ENCODE measurements at places on chromosomes 13 and 19.

GRCh38 chr13:39249982-39250381, 211.7 kb downstream of the NHLRC3 start:
- no peak for DNase-seq

GRCh38 chr13:24983094-24983493, 112.8 kb upstream of the PABPC3 start:
- DNase-seq: no peak

GRCh38 chr19:16369664-16370576, 45.3 kb downstream of the KLF2 start:
- no peak for DNase-seq

DNA sequence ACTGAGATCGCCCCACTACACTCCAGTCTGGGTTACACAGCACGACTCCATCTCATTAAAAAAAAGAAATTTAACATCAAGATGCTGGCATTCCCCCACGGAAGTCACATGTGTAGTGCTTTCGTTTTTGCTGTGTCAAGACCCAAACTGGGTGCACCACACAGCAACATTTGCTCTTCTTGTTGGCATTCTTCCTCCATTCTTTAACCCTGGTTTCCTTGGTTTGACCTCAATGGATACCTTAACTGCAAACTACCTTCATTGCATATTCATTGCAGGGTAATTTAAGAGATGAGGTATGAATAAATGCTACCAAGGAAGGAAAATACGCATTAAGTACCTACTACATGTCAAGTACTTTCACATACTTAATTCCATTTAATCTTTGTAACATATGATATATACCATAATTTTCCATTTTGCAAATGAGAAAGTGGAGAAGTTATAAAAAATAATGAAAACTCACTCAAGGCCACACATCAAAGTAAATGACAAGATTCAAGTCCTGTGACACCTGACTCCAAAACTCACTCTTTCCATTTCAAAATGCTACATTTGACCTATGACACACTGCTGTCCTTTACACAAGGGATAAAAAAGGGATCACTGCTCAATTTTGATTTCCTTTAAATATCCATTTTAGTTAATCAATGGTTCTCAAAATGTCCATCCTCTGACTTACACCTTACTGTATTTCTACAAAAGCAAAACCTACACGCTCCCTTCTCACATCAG, 59.2 kb downstream of the STK24 start:
- no peak for DNase-seq

- DNase-seq: no peak
Measured at GRCh38 chr13:111640006-111640405, 319.6 kb downstream of the TEX29 start.

DNA sequence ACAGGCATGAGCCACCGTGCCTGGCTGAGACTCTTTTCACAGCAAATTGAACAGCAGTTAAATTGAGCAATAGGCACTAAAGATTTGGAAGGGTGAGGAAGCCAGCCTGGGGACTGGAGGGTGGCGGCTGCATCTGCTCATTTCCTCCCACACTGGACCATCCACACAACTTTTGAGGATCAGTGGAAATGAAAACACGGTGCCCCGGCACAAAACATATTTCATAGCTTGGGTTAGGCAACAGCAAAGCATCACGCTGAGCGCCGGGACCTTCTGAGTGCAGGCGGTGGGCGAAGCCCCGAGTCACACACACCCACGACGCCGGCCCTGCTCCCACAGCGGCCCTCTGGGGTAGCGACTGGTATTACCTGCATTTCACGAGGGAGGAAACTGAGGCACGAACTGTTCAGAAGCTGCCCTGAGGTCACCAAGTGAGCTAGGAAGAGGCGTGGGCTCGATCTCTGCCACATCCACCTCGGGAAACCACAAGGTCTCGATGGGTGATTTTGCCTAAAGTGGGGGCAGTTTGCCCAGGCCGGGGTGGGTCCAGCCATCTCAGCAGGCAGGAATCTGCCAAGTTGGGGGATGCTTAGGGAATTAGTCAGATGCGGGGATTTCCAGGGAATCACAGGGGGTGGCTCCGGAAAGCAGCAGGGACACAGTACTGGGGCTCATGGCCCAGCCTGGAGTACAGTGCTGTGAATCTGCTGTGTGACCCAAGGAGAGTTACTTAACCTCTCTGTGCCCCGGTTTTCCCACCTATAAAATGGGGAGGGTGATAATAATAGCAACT, 3.5 kb upstream of the SBNO2 start:
- DNase-seq: peak; percentile 94

GRCh38 chr19:32798201-32798600, 71.4 kb downstream of the SLC7A9 start:
- no peak for DNase-seq

DNA sequence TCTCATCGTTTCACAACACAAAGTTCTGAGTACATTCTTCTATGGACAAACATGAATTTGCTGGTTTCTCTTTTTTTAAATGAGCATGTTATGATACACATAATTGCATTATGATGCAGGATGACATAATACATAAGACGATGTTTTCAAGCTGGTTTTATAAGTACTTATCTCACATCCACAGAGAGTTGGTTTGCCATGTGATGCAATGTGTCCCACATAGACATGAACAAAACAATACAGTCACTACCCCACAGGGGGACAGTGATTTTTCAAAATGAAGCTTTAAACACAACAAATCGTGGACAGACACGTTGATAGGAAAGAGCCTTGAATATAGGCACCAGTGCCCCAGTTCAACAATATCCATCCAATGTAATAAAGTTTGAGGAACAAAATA, 447.1 kb downstream of the KLF12 start:
- DNase-seq: no peak

DNA sequence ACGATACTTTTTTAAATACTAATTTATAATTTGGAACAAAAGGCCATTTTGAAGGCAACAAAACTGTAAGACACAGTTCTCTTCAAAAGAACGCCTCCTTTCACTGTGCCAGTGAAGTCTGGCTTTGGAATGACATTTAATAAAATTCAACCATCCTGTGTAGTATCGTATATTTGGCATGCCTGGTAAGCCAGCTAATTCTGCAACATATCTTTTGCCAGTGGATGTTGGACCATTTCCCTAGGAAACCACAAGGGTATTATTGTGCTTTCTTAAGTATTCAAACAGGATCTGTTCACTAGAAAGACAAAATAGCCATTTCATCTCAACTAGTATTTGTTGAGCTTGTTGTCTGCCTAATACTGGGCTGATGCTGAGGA, 111.6 kb downstream of the RGCC start:
- DNase-seq: no peak

- no peak for DNase-seq
Measured at GRCh38 chr13:86882835-86883234, 788.3 kb upstream of the SLITRK5 start.

GRCh38 chr13:99124794-99125316, 75.8 kb upstream of the UBAC2 start:
- DNase-seq: peak; percentile 4

DNA sequence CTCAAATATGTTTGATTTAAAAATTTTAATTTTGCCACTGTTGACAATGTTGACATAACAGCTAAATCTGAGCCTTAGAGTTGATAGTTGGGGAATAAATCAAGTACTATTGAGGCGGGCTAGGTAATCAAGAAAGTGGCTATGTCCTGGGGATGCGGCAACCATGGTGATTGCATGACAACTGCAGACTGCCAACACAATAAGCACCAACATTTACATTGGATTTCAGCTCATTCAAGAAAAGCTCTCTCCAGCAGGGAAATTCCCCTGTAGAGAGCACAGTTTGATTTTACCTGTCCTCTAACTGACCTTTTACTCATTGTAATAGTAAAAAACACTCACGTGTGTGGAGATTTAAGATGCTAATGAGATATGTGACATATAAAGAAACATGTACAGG, 63.1 kb downstream of the ZNF100 start:
- DNase-seq: no peak

- DNase-seq: no peak
Measured at GRCh38 chr13:51034906-51035305, 76.2 kb downstream of the C13orf42 start.

- DNase-seq: no peak
Measured at GRCh38 chr19:29702161-29702962, 12.7 kb downstream of the C19orf12 start.

GRCh38 chr13:74778946-74779345, 644.7 kb upstream of the KLF12 start:
- DNase-seq: no peak

- peak; percentile 7 for DNase-seq
Measured at GRCh38 chr13:67231289-67232000, 1.3 kb upstream of the PCDH9 start.

DNA sequence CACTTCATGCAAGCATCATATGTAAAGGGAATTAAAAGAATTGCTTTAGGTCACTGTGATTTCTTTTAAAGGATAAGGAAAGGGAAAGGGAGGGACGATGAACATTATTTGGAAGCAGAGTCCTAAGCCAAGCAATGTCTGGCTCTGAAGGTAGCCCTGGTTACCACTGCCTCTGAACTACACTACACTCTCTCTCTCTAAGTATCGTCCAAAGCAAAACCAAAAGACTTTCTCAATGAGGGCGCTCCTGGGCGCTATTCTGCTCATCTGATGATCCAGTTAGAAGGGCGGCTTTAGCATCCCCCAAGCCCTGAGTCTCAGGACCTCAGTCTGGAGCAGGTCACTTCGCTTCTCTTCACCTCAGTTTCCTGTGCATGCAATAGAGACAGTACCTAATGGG, 26.2 kb downstream of the FOXO1 start:
- DNase-seq: no peak

DNA sequence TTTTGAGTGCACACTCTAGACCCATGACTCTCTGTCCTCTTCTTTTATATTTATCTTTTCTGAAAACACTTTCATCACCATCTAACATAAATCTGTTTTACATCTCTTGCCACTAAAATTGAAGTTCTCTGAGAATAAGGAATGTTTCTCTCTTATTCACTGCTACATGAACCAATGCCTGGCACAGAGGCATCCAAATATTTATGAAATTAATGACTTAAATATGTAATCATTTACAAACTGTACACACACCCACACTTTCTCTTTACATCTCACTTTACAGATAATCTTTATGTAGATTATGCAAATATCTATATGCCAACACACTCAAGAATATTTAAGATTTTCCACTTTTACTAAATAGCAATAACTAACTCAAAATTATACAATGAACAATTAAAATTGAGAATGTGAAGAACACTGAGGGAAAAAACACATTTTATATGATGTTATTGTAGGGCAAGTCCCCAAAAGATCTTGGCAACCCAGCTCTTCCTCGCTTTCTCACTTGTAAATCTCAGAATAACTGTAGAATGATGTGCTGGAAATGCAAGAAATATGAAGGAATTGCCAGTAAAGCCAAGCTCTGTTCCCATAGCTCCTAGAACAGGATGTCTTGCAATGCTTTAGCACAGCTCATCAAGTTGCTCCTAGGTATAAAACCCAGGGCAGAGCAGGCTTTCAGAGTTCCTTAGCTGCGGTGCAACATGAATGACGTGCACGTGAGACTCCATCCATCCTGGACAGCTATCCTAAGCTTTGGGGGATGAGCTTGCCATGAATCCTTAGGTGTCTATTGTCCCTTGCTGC, 50.7 kb downstream of the UGGT2 start:
- DNase-seq: no peak

DNA sequence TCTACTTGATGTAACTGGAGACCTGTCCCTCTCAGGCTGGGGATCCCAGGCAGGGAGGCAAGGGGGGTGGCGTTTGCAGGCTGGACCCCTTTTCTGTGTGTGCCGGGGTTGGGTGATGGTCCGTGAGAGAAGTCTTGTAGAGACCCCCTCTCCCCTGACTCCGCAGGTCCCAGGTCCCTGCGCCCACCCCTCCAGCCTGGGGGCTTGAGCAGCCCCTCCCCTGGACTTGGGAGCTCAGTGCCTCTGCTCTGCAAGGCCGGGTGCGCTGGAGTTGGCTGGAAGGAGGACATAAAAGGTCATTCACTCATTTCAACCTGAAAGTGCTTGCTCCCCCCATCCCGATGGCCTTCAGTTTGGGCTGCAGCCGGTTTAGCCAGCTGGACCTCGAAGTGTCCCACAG, 89.5 kb downstream of the SLC7A1 start:
- no peak for DNase-seq

DNA sequence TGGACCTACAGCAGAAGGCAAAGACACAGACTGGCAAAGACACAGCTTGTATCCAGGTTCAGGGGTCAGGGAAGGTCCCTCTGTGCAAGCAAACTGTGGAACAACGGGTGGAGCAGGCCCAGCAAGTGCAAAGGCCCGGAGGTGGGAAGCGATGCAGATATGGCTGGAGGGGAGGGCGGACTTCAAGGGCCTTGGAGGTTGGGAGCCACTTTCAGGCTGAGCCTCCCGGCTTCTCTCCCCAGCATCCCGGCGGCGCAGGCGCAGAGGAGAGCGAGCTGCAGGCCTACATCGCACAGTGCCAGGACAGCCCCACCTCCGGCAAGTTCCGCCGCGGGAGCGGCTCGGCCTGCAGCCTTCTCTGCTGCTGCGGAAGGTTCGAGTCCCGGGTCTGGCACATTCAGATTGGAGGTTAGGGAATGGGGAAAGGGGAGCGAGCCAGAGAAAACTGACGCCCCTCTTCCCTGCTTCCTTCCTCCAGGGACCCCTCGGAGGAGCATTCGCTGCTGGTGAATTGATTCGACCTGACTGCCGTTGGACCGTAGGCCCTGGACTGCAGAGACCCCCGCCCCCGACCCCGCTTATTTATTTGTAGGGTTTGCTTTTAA, 2.1 kb upstream of the PNPLA6 start:
- peak; percentile 41 for DNase-seq

DNA sequence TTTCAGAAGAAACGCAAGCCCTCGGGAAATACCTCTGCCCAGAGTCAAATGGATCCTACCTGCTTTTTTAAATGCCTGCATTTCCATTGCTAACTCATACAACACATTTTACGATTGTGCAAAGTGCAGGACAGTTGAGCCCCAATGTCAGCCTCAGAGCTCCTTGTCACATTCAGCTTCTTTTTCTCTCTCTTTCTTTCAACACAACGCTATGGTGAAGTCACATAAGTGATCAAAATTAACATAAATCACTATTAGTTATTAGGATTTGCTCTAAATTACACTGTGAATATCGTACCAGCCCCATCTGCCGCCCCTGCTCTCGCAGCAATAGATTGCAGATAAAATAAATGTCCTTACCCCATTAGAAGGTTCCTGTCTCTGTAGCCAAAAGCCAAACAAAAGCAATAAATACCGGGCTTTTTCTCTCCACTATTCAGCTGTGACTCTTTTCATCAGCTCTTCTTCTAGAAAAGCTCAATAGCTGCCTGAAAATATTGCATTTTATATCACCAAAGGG, 8.8 kb downstream of the POU4F1 start:
- DNase-seq: no peak

GRCh38 chr19:3041761-3042620, 12.9 kb upstream of the TLE2 start:
- DNase-seq: no peak

Data from AG09319 (cell line).